ENCODE measurements at places on chromosomes 2 and 18.

DNA sequence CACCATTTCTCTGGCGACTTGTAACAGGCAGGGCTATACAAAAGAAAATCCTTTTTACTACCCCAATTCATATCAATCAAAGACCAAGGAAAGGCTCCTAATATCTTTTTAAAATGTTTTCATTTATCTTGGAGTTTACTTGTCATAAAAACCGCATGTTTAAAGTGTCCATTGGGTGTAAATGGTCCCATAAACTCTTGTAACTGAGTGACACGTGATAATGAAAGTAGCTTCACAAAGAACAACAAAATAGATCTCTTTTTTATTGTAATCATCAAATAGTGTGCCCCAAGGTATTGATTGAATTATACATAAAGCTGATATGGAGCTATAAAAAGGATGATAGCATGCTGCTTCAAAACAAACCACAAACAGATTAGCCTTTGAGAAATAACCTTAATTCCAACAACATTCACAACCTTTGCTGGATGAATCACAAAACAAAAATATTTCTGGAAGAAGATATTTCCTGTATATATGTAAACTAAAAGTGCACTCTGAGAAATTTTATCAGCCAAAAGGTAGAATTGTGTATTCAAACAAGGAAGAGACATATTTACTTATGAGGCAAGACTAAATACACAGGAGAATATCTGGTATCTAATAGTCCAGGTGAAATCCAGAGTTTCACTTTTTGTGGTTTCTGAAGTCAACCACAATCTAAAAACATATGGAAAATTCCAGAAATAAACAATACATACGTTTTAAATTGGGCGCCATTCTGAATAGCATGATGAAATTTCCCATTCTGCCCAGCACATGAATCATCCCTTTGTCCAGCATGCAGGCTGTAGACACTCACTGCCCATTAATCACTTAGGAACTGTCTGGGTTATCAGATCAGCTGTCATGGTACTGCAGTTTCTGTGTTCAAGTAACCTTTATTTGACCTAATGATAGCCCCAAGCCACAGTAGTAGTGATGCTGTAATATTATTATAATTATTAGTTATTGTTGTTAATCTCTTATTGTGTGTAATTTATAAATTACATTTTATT, 237.5 kb downstream of the PIK3C3 start:
- DNase-seq, result no peak

DNA sequence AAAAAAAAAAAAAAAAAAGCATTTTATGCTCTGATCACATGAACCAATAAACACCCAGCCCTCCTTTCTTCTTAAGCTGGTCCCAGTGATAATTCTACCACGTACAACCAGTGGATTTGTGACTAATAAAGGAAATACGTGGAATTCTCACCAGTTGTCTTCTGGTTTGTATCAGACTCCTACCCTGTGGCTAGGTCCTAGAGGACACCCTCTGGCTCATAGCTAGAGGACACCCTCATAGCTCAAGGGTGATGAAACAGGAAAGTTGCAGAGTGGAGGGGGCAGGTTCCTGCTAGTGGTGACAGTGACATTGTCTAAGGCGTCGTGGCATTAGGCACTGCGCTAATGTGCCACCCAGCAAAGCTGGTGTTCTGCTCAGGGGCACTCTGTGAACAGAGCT, 167.8 kb downstream of the BCL11A start:
- no peak for DNase-seq

- DNase-seq, result no peak
These were observed 622.1 kb upstream of the ZEB2 start for GRCh38 chr2:145141981-145142380.

GRCh38 chr2:55883357-55883756, 40.2 kb downstream of the EFEMP1 start:
- DNase-seq, result no peak

GRCh38 chr2:70771446-70771845, 3.4 kb upstream of the ADD2 start:
- DNase-seq, result no peak

DNA sequence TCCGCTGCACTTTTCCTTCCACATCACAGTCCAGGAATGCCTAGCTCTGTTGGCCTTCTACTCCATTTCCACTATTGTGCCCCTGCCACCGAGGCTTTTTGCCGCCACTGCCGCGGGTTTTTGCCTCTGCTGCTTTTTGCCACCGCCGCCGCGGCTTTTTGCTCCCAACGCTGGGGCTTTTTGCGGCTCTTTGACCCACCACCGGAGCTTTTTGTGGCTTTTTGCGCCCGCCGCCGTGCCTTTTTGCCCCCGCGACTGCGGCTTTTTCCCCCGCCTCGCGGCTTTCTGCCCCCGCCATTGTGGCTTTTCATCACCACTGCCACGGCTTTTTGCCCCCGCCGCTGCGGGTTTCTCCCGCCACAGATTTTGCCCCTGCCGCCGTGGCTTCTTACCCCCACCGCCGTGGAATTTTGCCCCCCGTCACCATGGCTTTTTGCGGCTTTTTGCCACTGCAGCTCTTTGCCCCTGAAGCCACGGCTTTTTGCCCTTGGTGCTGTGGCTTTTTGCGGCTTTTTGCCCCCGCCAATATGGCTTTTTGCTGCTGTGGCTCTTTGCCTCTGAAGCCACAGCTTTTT, 2798.7 kb upstream of the TEKT4 start:
- no peak for DNase-seq

GRCh38 chr2:10960606-10961489, 49.1 kb downstream of the KCNF1 start:
- DNase-seq, result no peak

- DNase-seq, result no peak
These were observed 142.0 kb downstream of the ATAD2B start for GRCh38 chr2:23784971-23785370.

DNA sequence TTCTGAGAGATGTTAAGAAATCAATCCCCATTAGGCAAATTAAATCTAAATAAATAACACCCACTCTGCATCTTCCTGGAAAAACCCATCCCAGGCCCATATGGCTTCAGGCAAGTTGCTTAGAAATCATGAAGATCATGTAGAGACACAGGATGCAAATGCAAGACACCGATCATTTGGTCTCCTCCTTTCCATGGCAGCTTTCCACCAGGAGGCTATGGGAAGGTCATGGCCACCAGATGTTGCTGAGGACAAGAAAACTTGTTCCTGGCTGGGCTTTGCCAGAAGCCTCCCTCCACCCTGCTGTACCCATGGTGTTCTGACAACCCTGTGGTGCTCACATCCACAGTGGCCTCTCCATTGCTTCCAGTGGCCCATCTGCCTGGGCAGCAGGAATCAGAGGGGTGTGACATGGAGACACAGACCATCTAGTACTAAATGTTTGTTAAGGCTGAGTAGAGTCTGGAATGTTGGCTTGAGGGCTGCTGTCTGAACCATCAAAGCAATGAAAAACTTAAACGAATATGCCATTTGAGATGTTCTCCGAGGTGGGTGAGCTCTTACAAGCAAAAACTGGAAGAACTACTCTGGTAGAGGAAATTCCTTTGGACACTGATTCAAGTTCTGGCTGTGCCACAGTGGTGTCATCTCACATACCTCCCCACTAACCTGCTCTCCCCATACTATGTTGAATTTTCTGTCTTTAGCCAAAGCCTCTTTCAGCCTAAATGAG, 293.2 kb downstream of the TNS1 start:
- no peak for DNase-seq

- no peak for DNase-seq
These were observed 108.8 kb downstream of the FMNL2 start for GRCh38 chr2:152443771-152444170.

- no peak for DNase-seq
These were observed 120.9 kb upstream of the CCDC195 start for GRCh38 chr2:224837066-224837465.

GRCh38 chr2:236554629-236555282, 14.9 kb upstream of the ACKR3 start:
- DNase-seq, result peak; percentile 26

GRCh38 chr18:28541276-28541930, 364.5 kb upstream of the CDH2 start:
- DNase-seq, result no peak

DNA sequence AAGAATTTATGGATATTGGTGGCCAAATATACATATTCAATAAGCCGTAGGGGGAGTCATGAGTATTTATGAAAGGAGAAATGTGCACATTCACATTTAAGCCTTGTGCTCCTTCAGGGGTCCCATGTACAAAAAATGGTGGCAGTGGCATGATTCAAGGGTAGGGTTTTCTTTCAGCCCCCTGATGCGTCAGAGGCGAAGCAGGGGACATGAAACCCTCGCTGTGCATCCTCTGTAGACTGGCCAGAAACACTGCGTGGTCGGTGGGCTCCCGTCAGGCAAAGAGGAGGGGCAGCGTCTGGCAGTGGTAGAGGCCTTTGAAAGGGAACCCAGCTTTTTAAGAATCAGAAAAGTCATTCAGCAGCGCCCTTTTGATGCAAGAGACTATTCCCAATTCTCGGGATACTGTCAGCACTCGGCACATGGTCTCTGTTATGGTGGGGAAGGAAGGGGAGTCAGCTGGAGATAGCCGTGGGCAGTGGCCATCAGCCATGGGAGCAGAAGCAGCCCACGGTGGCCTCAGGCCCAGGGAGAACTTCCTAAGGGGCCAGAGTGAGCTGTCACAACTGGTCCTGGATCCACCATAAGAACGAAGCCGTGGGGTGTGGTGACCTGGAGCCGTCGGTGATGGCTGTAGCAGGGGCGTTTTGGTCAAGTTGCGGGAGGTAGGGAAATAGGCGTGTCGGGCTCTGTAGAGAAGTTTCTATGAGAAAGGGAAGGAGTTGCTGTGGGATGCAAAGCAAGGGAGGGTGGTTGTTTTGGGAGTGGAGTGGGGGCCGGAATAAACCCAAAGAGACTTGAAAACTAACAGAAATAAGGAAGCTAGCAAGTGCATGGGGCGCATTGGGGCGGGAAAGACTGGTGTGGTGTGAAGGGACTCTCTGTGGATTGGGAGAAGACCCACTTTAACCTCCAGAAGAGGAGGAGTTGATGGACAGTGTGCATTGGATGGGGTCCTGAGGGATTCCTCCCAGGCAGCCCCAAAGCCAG, 95.6 kb downstream of the SH3BP4 start:
- DNase-seq, result no peak

DNA sequence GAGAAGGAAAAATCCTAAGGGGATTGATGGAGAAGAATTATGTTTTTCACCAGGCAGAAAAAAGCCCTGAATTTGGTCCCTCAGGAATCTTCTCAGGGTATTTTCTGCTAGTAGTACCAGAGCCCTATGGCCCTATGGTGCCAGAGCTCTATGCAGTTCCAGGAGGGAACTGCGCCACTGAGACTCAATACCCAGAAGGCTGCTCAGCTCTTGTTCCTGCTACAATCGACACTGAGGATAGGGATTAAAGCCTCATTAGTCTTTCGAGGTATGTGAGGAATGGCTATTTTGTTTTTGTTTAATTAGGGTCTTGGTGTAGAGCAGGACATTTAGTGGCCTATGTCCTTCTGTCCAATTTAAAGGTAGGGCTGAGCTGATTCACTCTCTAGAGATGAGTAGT, 21.7 kb upstream of the PPP3R1 start:
- DNase-seq, result no peak

DNA sequence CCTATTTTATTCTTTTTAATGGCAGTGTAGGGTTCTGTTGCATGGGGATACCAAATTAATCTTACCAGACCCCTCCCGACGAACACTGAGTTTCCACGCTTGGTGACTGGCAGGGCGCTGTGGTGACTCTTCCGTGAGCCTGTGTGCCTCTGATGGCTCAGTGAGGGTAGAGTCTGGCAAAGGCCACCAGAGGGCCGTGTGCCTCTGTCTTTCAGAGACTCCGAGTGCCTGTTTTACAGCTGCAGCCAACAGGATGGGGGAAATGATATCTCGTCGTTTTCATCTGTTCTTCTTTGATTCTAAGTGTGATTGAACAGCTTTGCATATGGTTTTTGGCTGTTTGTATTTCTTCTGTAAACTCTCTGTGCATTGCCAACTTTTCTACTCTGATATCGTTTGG, 99.8 kb downstream of the ZNF236 start:
- peak; percentile 50 for DNase-seq

GRCh38 chr18:29157057-29157780, 980.3 kb upstream of the CDH2 start:
- DNase-seq, result no peak

DNA sequence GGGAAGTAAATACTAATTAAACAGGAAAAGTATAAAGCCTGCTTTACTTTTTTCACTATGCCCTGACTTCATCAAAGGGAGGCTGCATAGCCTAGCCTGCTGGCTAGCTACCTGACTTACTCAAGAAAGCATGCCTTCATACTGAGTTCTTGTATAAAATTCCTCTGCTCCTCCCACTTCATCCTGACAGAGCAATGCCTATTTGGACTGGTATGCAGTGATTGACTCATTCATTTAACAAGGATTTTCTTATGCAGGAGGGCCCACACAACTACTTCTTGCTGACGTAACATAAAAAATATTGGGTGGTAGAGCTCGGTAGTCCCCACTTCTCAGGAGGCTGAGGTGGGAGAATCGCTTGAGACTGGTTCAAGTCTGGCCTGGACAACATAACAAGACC, 70.5 kb downstream of the PRPF40A start:
- DNase-seq, result no peak

- DNase-seq, result no peak
These were observed 703.8 kb upstream of the CRIM1 start for GRCh38 chr2:35651688-35652323.

DNA sequence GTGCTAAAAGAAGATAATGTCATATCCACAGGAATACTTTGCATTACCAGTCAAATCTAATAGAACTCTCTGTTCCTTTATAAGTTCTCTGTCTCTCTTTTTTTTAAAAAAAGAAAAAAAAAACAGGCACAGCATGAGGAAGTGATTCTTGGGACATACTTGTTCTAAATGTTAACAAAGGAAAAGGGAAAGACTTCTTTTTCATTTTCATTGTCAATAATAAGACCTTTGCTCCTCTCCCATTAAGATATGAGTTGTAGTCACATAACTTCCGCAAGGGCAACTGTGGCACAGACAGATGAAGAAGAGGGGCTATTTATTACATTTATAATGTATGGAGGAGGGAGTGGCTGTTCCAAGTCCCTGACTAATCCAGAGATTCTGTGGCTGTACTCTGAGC, 4.7 kb downstream of the CD302 start:
- no peak for DNase-seq

DNA sequence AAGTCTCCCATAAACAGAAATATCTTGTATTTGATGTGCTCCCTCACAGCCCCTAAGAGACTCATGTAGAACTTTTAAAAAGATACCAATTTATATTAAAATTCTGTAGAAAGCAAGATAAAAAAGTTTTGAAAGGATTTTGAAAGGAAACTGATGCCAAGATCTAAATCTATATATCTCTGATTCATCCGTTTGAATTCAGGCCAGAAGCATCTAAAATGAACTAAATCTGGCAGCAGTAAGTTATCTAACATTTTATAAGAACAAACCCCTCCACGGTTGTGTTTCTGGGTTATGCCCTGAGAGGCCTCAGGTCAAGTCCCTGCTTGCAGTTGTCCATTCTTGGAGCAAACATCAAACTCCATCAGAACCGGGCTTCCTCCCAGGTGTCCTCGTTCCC, 165.8 kb downstream of the FBXO15 start:
- DNase-seq, result no peak

GRCh38 chr2:55168221-55169154, 63.6 kb downstream of the CLHC1 start:
- DNase-seq, result peak; percentile 24

GRCh38 chr18:44227501-44227900, 453.2 kb upstream of the SETBP1 start:
- no peak for DNase-seq

- DNase-seq, result no peak
These were observed 43.9 kb downstream of the ATIC start for GRCh38 chr2:215355801-215356200.
